ENCODE measurements at places on chromosomes 5 and 9.

DNA sequence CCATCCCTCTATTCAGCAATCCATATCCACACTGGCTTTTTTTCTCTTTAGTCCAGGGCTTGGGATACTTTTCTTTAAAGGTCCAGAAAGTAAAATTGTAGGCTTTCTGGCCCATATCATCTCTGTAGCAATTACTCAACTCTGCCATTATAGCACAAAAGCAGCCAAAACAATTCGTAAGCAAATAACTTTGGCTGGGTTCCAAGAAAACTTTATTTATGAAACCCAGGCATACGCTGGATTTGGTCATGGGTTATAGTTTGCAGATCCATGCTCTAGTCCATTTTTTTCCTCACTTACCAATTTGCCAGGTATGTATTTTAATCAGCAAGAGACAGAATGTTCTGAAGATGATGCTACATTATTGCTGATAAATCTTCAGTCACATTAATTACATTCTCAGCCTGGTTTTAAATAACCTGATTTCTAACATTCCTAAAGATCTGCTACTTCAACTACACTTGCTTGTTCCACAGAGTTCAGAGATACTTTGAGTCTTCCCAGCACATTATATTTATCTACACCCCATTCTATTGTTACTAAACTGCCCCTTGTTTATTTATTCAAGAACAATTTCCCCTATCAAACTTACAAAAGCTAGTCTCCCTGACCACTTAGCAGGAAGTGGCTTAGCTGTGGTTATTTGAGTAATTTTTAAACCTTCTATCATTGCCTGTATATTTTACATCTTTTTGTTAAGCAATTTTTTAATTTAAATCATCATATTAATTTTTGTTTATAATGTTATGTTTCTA is 161.0 kb downstream of the ISL1 start:
- DNase-seq: no peak

DNA sequence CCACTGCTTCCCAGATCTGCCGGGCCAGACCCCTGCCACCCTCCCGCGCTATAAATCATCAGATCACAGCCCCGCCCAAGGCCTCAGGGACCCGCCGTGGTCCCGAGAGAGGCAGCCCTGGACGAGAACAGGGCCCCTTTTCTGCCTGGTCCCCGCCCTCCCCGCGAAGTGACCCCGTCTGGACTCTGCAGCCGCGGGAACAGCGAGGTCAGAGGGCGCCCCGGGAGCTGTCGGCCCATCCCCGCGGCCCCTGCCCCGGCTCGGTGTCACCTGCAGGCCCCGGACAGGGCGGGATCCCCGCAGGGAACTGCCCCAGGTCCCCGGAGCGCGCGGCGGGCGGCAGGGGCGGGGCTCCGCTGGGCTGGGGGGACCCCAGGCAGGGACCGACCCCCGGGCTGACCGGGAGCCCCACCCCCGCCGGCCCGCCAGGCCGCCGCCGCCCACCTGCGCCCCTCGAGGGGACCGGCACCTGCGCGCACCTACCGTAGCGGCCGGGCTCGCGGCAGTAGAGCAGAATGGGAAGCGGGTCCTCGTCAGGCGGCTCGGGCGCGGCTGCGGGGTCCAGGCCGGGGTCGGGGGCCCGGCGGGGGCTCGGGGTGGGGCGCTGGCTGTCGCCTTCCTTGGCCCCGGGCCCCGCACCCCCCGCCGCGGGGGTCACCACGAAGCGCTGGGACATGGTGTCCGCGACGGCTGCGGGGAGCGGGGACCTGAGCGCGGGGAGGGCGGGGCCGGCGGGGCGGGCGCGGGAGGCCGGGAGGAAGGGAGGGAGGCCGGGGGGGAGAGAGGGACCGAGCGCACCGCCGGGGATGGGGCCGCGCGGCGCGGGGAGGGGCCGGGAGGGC is 43.5 kb upstream of the SLC12A7 start:
- DNase-seq: no peak

- DNase-seq: no peak
Measured at GRCh38 chr5:124806373-124807077, 60.1 kb upstream of the ZNF608 start.

DNA sequence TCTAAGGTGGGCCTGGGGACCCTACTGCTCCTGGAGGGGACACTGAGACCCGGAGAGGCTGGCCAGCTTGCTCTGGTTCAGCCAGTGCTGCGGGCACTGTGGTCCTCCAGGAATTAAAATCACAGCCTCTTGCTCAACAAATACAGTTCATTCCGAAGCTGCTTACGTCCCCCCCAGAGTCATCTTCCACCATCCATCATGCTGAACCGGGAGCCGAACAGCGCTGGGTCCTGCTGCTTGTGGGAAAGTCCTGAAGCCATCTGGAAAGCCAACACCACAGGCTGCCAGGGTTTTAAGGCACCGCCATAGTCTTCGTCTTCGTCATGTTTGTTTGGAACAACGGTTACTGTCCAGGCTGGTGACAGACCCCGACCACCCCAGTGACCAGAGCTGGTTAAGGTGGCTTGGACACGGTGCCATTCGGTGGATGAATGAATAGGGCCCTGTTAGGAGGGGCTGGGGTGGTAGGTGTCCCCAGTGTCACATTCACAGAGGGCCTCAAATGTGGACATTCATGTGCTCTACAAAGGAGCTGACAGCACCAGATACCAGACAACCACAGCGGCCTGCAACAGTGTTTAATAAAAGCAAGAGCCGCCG is 81.6 kb upstream of the PHYKPL start:
- no peak for DNase-seq

- no peak for DNase-seq
Measured at GRCh38 chr5:111004291-111004690, 67.2 kb upstream of the TSLP start.

DNA sequence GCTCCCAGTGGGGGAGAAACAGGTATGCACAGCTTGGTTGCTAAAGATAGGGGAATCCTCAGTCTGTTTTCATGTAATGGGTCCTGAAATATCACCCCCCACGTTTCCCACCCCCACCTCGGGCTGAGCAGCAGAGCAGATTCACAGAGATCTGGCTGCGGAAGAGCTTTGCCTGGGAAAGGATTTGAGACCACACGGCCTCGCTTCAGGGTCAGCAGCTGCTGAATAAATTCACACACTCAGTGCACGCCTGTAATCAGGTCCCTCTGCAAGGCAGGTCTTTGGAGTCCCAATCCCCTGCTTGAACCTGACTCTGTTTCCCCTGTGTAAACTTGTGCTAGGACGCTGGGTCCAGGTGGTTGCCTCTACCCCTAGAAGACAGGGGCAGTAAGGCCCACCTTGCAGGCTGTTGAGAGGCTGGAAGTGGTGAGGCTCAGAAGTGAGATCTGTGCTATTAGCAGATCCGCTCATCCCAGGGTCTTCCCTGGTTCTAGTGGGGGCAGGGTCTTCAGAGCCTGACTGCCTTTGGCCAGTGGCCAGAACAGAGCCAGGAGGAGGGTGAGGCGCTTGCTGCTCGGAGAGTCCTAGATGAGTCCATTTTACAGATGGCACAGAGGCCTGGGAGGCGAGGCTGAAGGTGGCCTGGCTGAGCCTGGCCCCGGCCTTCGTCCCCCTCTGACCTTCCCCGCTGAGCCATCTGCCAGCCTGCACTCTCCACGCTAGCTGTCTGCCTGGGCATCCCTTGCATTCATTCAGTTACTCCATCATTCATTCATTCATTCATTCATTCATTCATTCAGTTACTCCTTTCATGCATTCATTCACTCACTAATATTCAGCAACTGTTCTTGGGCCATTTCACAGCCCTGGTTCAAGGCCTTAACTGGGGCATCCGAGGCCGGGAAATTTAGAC is 16.7 kb upstream of the NEURL1B start:
- no peak for DNase-seq

DNA sequence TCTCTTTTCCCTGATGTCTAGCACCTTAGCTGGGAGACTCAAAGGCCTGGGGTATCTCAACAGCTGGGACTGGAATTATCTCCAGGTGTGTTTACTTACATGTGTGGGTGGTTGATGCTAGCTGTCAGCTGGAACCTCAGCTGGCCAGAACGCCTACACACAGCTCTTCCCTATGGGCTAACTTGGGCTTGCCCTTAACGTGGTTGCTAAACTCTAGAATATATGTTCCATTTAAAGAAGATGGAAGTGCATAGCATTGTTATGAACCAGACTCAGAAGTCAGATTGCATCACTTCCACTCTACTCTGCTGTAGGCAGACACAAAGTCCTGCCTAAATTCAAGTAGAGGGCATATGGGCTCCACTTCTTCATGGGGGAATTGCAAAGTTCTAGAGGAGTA is 29.3 kb downstream of the SGCD start:
- DNase-seq: no peak

DNA sequence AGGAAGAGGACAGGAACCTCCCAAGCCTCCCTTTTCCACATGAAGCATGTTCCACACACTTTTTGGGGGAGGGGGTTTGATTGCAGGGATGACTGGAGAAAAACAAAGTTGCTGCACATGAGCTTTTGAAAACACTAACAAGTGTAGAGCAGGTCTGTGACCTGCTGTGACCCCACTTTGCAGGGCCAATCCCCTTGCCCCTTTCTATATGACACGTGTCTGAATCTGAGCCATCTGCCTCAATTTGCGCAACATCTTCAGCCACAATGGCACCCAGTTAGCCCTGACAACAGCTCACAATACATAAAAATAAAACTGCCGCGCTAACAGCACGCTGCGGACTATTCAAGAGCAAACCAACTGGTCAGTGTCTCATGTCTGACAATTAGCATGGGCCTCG is 227.8 kb upstream of the TBCA start:
- no peak for DNase-seq

Data from stimulated activated CD8-positive, alpha-beta memory T cell treated with anti-CD3 and anti-CD28 coated beads, Interleukin-4, amount 100 ng/mL, for 4 hours (primary cell).